ENCODE measurements at places on chromosomes 12 and 14.

GRCh38 chr14:53412819-53413675 lies 259.9 kb upstream of the DDHD1 start:
- no peaks in the 10 kb centered on the region for H3K27me3 ChIP-seq
- H3K36me3 ChIP-seq = no peaks in the 10 kb centered on the region
- no peaks in the 10 kb centered on the region for H3K4me1 ChIP-seq
- no peak overlapping the region for H3K4me3 ChIP-seq
- no peak overlapping the region for H3K27ac ChIP-seq

GRCh38 chr14:76314521-76315034 lies 61.4 kb upstream of the ESRRB start:
- H3K4me3 ChIP-seq = no peak overlapping the region
- no peaks in the 10 kb centered on the region for H3K36me3 ChIP-seq
- peaks cover 10% of the 10 kb centered on the region for H3K4me1 ChIP-seq
- H3K27ac ChIP-seq = no peak overlapping the region
- no peaks in the 10 kb centered on the region for H3K27me3 ChIP-seq
- DNase-seq = no peak

DNA sequence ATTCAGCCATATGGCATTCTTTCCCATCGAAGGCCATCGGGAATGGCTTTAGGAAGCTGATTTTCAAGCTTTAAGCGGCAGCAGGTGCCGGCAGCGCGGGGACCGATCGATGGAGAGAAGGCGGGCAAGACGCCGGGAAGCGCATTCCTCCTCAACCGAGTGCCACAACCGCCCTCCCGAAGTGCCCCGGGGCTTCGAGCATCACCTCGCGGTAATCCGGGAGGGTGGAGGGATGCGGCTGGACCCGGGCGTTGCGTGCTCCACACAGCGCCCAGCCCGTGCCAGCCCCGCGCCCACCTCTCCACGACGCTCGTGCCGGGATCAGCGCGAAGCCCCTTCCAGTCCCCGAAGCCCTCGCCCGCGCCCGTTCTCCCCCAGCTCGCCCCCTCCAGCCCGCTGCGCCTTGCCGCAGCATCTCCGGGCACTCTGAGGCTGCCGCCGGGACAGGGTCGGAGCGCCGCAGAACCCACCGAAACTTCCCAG lies 3.2 kb downstream of the USP44 start:
- no peak for DNase-seq
- no peaks in the 10 kb centered on the region for H3K36me3 ChIP-seq

DNA sequence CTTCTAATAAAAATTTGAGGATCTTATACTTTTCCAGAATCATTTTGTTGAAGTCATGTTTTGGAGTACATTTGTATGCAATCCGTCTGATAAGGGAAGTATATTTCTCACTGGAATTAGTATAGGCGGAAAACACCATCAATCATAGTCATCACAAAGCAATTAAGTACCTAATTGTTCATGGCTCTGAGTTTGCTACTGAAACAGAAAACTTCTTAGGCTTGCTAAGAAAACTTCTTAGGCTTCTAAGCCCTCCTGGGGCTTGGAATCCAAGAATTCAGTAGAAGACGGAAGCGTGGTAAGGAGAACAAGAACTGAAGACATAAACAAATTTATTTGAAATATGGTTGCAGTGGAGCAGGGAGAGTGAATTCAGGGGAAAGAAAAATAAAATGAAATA lies 636.3 kb downstream of the DIO2 start:
- H3K27me3 ChIP-seq = no peaks in the 10 kb centered on the region
- no peak for DNase-seq
- H3K36me3 ChIP-seq = no peaks in the 10 kb centered on the region
- H3K4me1 ChIP-seq = peaks cover 5% of the 10 kb centered on the region
- H3K4me3 ChIP-seq = no peak overlapping the region
- H3K27ac ChIP-seq = no peak overlapping the region

DNA sequence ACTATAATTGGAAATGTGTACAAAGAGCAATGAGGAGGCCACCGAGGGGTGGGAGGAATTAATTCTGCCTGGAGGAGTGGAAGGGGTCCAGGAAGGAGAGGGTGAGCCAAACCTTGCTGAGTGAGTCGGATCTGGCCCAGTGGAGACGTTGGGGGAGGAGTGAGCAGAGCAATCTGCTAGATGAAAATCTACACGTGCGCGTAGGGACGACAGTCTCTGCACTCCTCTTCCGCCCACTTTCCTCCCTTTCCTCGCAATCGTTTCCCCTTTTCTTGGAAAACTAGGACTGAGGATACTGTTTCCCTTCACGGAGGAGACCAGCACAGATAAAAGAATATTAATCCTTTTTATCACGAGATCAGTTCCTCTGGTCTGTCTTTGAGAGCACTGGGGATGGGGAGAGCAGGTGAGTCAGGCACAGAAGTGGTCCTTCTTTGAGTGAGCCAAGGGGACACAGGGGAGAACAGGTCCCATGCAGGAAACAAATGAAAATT lies 2.9 kb upstream of the NAB2 start:
- peak overlapping the region; percentile 86 for H3K4me3 ChIP-seq
- peaks cover 19% of the 10 kb centered on the region for H3K4me1 ChIP-seq
- no peaks in the 10 kb centered on the region for H3K27me3 ChIP-seq
- no peaks in the 10 kb centered on the region for H3K36me3 ChIP-seq
- DNase-seq = no peak

- H3K36me3 ChIP-seq = no peaks in the 10 kb centered on the region
- H3K4me3 ChIP-seq = no peak overlapping the region
- DNase-seq = no peak
- no peaks in the 10 kb centered on the region for H3K27me3 ChIP-seq
- H3K27ac ChIP-seq = no peak overlapping the region
- H3K4me1 ChIP-seq = no peaks in the 10 kb centered on the region
Measured at GRCh38 chr14:44782775-44783238, 178.9 kb downstream of the KLHL28 start.

DNA sequence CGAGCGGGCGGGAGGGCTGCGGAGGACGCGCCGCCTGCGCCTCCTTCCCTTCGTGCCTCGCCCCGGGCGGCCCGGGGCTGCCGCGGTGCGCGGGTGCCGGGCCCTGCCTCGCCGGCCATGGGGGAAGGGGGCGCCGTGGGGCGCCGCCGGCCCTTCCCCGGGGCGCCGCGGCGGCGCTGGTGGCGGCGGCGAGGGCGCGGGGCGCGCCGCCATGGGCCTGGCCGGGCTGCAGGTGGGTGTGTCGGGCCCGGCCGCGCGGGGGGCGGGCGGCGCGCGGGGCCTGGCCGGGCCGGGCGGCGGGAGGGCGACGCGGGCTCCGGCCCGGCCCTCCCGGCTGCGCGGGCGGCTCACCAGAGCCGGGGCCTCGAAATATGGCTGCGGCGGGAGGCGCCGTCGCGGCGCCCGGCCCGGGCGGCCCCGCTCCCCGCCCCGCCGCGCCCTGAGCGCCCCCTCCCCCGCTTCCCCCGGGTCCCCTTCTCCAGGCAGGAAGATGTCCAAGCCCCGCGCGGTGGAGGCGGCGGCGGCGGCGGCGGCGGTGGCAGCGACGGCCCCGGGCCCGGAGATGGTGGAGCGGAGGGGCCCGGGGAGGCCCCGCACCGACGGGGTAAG lies 5.1 kb downstream of the KMT5A start:
- peaks cover 25% of the 10 kb centered on the region for H3K4me1 ChIP-seq
- H3K27me3 ChIP-seq = no peaks in the 10 kb centered on the region
- no peak for DNase-seq
- H3K4me3 ChIP-seq = peak overlapping the region; percentile 80

GRCh38 chr12:88884600-88884999 lies 304.3 kb upstream of the KITLG start:
- no peak overlapping the region for H3K27ac ChIP-seq
- DNase-seq = no peak
- H3K36me3 ChIP-seq = no peaks in the 10 kb centered on the region
- H3K4me1 ChIP-seq = no peaks in the 10 kb centered on the region
- H3K4me3 ChIP-seq = no peak overlapping the region

DNA sequence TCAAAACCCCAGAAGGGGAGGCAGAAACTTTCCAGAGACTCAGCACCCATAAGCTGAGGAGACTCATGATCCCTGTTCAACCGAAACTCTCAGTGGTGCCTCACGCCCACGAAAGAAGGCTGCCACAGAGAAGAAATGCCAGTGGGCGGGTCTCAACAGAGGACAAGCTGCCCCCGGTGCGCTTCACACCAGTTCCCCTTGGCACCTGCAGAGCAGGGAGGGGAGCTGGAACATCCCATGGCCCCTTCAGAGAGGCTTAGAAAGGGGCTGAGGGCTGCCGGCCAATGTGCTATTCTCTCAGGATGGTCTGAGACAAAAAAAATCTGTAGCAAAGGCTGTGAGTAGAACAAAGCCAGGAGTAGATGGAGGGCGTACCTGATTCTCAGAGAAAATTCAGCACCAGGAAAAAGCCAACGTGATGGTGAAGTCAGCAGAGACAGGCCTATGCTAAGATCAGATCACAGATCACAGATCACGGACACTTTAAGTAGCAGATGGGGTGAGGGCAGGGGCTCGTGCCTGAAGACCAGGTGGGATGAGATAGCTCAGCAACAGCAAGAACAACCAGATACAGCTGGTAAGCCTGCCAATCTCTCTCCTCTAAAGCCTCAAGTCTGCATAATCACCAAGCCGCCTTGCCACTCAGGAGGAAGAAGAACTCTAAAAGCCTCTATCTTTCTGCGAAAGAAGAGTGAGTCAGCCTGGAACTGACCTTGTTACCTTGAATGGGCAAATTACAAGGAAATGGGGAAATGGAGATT lies 206.4 kb upstream of the GRIP1 start:
- no peak overlapping the region for H3K4me3 ChIP-seq
- no peak overlapping the region for H3K27ac ChIP-seq
- H3K4me1 ChIP-seq = no peaks in the 10 kb centered on the region
- H3K36me3 ChIP-seq = no peaks in the 10 kb centered on the region

- peaks cover 33% of the 10 kb centered on the region for H3K4me1 ChIP-seq
- DNase-seq = no peak
- no peak overlapping the region for H3K27ac ChIP-seq
Measured at GRCh38 chr12:5612556-5613410, 180.9 kb downstream of the NTF3 start.

DNA sequence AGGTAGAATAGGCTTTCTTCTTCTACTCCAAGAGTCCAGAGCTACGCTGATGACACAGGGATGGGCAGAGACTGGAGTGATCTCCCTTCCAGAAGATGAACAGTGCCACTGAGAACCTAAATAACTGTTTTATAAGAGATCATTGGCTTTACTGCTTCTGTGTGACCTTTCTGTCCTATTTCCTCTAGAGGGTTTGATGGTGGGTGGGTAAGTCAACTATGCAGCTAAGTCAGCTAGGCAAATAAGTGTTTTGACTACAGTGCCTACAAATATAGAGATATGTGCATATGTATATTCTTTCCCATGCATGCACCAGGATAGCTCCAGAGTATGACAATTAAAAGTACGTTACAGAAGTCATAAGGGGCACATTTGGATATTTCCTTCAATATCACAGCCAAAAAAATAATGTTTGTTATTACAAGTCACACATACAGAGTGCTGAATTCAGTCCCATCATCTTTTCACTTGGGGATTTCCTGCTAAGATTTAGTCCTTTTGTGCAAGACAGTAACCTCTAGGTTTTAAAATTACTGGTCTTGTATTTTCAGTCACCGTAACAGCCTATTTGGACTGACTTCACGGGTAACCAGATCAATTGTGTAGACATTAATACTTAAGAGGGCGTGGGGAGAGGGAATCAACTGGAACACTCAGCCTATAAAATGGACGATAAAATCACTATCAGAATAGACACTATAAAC lies 412.6 kb upstream of the SOX5 start:
- no peak overlapping the region for H3K27ac ChIP-seq
- no peak for DNase-seq
- no peaks in the 10 kb centered on the region for H3K36me3 ChIP-seq
- peaks cover 5% of the 10 kb centered on the region for H3K4me1 ChIP-seq

DNA sequence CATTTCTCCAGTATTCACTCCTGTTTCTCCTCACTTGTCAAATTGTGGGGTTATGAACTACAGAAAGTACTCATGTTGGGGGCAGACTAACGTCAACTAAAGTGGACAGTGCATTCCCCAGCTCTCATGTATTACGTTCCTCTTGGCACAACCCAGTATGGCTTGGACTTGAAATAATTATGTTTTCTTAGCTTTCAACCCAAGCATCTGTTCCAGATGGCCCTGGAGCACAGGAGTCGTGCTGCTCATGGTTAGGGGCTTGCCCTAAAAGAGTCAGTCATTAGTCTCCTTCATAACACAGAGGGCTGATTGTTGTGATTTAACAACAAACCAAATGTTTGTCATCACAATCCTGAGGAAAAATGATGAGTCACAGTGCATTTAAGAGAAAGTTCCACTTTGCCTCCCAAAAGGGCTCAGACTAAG lies 154.4 kb downstream of the RPAP3 start:
- H3K36me3 ChIP-seq = no peaks in the 10 kb centered on the region
- H3K27ac ChIP-seq = no peak overlapping the region
- no peaks in the 10 kb centered on the region for H3K27me3 ChIP-seq
- no peaks in the 10 kb centered on the region for H3K4me1 ChIP-seq
- DNase-seq = no peak

GRCh38 chr12:38137287-38137686 lies 179.3 kb upstream of the ALG10B start:
- no peaks in the 10 kb centered on the region for H3K27me3 ChIP-seq
- H3K36me3 ChIP-seq = no peaks in the 10 kb centered on the region
- no peak overlapping the region for H3K4me3 ChIP-seq
- no peak overlapping the region for H3K27ac ChIP-seq

GRCh38 chr12:3261782-3262359 lies 184.7 kb downstream of the TSPAN9 start:
- no peak for DNase-seq
- peak overlapping the region; percentile 2 for H3K4me3 ChIP-seq
- no peaks in the 10 kb centered on the region for H3K4me1 ChIP-seq
- no peaks in the 10 kb centered on the region for H3K36me3 ChIP-seq
- peak overlapping the region; percentile 47 for H3K27ac ChIP-seq

GRCh38 chr14:51996148-51996746 lies 6.9 kb downstream of the RTRAF start:
- no peak overlapping the region for H3K27ac ChIP-seq
- no peak for DNase-seq
- no peak overlapping the region for H3K4me3 ChIP-seq
- H3K27me3 ChIP-seq = no peaks in the 10 kb centered on the region
- no peaks in the 10 kb centered on the region for H3K4me1 ChIP-seq
- peaks cover 4% of the 10 kb centered on the region for H3K36me3 ChIP-seq

- H3K4me1 ChIP-seq = no peaks in the 10 kb centered on the region
- H3K4me3 ChIP-seq = no peak overlapping the region
- H3K27ac ChIP-seq = no peak overlapping the region
- no peak for DNase-seq
- H3K36me3 ChIP-seq = no peaks in the 10 kb centered on the region
Measured at GRCh38 chr12:125205386-125205785, 140.2 kb downstream of the AACS start.
